ENCODE measurements at places on chromosomes 11 and 22.

- DNase-seq: no peak
These were observed 11.3 kb downstream of the RRM1 start for GRCh38 chr11:4105916-4106315.

GRCh38 chr11:132604431-132604830 lies 927.9 kb downstream of the OPCML start:
- DNase-seq: no peak

DNA sequence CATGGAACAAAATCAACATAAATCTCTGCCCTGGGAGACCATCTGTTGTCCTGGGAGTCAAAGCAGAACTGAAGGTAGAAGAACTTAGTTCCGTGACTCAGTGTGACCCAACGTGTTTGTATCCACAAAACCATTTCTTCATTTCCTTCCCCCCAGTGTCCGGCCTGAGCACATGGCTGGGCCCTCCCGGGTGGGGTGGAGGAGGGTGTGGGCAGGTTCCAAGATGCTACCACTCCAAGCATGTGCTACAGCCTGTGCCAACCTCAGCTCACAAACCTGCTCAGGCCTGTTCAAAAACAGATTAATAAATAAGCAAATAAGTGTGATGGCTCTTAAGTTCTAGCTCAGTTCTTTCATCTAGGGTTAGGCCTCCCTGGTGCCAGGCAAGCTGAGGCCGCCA lies 55.3 kb downstream of the SHANK2 start:
- DNase-seq: no peak

- no peak for DNase-seq
These were observed 19.3 kb downstream of the MYH9 start for GRCh38 chr22:36368359-36368983.

DNA sequence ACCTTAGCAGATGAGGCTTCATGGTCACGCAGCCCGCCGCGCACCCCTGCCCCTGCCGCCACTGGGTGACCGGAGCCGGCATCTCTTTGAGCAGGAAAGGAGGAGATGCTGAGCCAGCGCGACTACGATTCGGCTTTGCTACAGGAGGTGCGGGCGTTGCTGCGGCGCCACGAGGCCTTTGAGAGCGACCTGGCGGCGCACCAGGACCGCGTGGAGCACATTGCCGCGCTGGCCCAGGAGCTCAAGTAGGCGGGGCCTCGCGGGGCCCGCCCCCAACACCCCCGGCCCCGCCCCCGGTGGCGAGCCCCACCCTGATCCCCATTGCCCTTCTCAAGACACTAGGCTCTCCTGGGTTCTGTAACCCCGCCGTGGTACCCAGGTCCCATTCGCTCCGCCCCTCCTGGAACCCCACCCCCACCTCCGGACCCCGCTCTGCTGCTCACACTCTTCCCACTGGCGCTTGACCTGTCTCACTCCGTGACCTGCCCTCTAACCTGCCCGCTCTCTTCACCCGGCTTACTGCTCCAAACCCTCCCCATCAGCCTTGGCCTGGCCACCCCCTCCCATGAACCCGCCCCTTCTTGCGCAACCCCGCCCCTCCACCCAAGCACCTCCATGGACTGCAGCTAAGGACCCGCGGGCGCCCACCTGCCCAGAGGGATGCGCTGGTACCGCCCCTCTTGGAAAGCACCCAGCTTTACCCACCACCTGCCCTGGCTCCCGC lies 9.1 kb downstream of the CTSF start:
- DNase-seq: peak; percentile 59

DNA sequence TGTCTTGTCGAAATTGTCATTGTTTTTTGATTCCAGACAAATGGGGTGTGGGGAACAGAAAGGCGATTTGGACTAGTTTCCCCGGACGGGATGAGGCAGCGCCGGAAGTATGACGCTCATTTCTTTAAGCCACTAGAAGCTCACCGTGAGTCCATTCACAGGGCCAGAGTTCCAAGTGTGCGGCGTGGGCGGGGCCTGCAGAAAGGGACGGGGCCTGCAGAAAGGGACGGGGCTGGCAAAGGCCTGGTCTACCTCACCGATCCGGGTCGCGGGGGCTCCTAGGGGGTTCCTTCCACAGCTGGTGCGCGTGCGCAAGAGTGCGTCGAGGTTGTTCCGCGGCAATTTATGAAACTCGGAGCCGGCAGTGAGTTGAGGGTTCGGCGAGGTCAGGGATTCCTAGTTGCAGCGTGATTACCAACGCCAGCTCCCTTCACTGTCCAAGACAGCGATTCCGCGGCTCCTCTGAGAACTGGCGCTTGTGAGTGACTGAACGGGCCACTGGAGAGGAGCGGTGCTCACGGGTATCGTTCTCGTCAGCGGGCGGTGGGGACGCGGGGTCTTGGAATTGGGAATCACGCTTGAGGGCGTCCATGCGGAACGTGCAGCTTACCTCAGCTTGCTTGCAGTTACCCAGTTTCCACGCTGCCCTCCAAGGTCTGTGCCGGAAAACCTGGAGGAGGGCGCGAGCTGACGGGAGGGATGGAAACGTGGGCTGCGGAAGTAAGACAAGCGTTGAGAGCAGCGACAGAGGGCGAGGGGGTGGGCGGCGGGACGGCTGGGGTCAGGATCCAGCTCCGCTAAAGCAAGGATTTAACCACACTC lies at the start of gene ZNF215:
Gene ZNF215, plus strand, starts transcription at position 219 of the 822 bp plus-strand sequence. CDS start 5,847 bp downstream, outside the sequence.
- peak; percentile 2 for DNase-seq

- DNase-seq: no peak
These were observed 15.2 kb downstream of the SCARF2 start for GRCh38 chr22:20422271-20423007.

- no peak for DNase-seq
These were observed 52.4 kb downstream of the ALX4 start for GRCh38 chr11:44257338-44258189.

GRCh38 chr11:12242966-12243365 lies 132.6 kb downstream of the MICAL2 start:
- DNase-seq: no peak

- peak; percentile 73 for DNase-seq
These were observed 18.5 kb downstream of the ENDOD1 start for GRCh38 chr11:95108159-95108611.

GRCh38 chr22:37105154-37105553 lies 4.4 kb downstream of the TMPRSS6 start:
- no peak for DNase-seq

DNA sequence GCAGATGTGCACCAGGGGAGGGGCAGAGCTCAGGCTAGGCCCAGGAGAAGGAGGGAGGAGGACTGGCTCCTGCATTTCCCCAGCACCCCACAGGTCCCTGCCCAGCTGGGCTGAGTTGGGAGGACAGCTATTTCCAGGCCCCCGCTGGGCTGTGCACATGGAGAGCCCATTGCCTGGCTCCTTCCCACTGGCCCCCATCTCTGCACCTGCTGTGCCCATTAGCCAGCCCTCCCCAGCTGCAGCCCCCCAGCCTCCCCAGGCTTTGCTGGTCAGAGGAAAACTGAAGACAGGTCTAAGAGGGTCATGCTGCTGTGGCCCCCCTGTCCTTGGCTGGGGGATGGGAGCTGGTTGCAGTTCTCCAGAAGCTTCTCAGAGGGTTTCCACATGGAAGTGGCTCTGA lies 81.8 kb upstream of the SHANK2 start:
- no peak for DNase-seq

DNA sequence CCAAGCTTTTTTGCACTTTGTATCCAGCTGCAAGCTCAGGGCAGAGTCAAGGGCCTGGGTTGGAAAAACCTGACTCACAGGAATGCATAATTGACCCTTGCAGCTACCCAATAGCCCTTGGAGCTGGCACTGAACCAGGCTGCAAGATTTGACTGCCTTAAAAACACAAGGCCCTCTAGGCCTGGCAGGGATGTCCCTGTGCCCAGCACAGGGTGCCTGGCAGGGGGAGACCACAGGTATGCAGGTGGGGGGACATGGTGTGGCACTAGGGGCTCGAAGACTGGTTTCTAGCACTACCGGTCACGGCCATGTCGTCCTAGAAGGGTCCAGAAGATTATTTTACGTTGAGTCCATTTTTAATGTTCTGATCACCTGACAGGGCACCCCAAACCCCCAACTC lies 30.2 kb downstream of the SBF1 start:
- no peak for DNase-seq

DNA sequence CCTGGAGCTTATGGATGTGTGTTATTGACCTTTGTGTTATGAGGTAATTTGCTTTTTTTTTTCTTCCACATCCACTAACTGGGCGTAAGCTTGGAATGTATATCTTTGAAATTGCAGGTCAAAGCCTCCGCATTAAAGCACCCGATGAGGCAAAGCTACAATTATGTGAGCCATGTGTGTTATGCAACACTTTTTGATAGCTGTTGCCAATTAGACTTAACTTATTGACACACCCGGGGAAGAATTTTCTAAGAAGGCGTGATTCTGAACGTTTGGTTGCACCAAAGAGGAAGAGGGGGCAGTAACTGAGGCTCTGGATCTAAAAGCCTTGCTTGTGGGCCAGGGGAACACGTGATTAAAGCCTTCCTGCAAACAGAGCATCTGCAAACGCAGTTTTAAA lies 610 bp upstream of the TEX12 start:
- DNase-seq: no peak

- DNase-seq: no peak
These were observed 2.0 kb downstream of the DAGLA start for GRCh38 chr11:61682093-61682732.

- DNase-seq: no peak
These were observed 585.2 kb downstream of the BRD1 start for GRCh38 chr22:49242480-49242879.

- DNase-seq: no peak
These were observed 36.9 kb upstream of the LINC01488 start for GRCh38 chr11:69444381-69445130.

- no peak for DNase-seq
These were observed 19.5 kb downstream of the TXN2 start for GRCh38 chr22:36461665-36462649.

GRCh38 chr11:87154246-87154645 lies 116.5 kb downstream of the TMEM135 start:
- no peak for DNase-seq

GRCh38 chr11:116255321-116255953 lies 517.4 kb downstream of the BUD13 start:
- DNase-seq: no peak

GRCh38 chr11:84824624-84825023 lies 802.5 kb downstream of the DLG2 start:
- DNase-seq: no peak

DNA sequence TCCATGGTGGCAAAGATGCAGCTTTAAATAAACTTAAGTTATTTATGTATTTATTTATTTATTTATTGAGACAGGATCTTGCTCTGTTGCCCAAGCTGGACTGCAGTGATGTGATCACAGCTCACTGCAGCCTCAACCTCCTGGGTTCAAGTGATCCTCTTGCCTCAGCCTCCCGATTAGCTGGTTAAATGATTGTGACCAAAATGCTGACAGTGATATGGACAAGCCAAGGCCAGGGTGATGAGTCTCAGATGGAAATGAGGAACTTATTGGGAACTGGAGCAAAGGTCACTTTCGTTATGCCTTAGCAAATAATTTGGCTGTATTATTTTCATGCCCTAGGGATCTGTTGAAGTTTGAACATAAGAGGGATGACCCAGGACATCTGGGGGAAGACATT lies 9.3 kb upstream of the LRP5 start:
- DNase-seq: no peak

DNA sequence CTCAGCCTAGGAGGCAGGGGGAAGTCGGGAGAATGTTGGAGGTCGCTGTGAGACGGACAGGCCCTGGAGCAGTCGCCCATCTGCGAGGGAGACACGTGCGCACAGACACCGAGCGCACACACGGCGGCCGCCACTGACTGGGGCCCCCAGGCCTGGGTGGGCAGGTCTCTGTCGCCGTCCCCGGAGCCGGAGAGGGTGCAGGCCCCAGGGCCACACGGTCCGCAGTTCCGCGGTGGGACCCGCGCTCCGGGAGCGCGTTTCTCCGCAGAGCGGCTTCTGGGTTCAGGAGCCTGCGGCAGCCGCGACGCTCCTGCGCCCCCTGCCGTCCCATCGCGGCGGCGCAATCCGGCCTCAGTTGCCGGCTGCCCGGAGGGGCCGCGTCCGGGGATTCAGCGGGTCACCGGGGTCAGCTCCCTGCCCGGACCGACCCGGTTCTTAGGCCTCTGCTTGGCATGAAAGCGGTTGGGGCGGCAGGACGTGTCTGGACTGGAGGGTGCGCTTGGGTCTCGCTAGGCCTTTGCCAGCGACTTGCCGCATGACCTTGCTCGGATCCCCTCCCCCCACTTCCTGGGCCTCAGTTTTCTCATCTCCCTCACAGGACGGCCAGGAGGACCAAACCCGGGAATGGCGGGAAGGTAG lies 31.2 kb downstream of the PDE2A start:
- DNase-seq: peak; percentile 70

DNA sequence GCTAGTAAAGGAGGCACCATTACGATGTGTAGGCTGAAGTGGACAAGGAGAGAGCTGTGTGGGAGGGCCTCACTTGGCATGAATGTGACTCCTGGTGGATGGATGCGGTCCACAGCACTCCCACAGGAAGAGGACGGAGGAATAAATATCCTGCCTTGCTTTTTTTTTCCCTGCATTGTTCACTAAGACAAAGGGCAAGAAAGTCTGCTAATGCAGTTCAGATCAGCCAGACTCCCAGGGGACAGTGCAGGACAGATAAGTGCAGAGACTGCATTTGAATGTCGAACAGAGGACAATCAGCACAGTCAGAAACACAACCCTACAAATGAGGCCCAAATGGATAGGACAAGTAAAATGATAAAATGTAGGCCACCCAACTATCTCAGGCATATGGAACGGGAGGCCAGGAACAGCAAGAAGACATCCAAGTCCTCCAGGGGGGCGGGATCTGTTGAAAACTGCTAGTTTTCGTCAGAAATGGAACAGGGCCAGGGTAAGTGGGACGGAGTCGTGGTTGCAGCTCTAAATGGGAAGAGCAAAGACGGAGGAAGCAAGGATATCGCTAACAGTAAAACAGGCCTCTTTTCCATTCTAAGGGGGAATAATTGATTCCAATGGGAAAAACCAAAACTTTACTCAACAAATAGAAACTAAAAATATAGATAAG lies 25.2 kb upstream of the OR8B8 start:
- DNase-seq: no peak

DNA sequence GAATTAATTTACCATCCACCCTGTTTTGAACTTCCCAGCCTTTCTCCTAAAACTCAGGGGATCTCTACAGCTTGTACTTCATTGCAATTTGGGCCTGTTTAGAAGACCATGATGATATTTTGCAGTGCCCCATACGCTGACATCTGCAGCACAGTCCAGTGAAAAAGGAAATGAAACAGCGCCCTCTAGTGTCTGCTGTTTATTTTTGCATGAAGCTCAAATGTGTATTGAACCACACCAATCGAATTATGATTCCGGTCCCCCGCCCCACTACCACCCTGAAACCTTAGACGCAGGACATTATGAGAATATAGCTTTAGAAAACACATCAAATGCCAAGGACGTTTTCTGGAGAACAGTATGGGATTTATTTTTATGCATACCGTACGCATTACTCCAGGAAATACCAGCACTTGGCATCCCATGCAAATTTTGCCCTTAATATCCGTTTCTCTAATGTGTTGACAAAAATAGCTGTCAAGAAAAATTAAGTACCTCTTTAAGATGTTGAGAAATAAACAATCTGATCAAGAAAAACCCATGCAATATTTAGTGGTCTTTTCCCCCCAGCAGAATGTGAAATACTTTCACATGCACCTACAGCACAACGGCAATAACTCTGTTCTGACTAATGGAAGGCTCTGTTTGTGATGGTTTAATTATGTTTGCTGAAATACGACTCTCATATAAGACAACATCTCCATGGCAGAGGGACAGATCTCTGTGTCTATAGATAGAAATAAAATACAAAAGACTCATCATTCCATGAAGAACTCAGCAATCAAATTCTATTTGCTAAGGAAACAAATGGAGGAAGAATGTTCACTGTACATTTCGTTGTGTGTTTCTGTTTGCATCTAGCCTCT lies 93.9 kb downstream of the TECTA start:
- DNase-seq: peak; percentile 38

- no peak for DNase-seq
These were observed 34.5 kb upstream of the SEZ6L start for GRCh38 chr22:26134654-26135330.
